ENCODE measurements at places on chromosomes 2 and 18.

- DNase-seq, result no peak
Observed at GRCh38 chr2:7891312-7891711, 790.5 kb upstream of the ID2 start.

DNA sequence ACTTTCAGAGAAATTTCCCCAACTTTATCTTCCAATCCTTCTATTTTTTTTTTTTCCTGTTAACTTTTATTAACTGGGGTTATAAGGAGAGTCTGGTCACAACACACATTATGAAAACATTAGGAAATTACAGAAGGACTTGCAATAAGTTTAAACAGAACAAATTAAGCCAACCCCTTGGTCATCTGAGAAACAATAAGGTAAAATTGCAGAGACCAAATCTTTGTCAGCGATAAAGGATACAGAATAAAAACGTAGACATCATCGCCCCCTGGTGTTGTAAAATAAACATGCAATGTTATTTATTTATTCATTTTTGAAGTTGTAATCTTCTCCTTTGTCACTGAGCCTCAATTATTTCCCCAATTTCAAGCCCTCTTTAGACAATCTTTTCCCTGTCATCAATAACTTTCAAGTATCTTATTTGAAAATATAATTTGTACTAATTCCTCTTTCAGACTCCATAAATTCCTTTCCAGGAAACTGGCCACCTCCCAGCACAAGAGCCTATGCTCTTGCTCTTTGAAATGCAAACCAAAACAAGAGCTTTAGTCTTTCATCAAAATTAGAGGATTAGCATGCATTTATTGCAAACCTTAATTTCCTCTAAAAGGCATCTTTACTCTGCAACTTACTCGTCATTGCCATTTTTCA is 19.5 kb downstream of the G6PC2 start:
- peak; percentile 75 for DNase-seq

DNA sequence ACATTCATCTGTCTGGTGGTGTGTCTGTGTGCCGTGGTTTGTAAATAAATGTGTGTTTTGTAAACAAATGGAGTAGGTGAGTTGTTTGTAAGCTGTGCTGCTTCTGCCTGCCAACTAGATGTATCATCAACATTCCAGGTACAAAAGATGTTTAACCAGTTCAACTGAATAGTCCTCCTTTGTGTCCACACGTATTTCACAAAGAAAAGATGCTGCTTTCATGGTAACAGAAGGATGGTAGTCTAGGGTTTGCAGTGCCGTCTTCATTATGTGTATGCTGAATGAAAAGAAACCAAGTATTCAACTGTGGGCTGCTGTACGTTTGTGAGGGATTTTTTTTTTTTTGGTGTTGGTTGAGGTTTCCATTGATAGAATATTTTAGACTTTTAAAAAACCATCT is 72.1 kb downstream of the CAMKMT start:
- no peak for DNase-seq

DNA sequence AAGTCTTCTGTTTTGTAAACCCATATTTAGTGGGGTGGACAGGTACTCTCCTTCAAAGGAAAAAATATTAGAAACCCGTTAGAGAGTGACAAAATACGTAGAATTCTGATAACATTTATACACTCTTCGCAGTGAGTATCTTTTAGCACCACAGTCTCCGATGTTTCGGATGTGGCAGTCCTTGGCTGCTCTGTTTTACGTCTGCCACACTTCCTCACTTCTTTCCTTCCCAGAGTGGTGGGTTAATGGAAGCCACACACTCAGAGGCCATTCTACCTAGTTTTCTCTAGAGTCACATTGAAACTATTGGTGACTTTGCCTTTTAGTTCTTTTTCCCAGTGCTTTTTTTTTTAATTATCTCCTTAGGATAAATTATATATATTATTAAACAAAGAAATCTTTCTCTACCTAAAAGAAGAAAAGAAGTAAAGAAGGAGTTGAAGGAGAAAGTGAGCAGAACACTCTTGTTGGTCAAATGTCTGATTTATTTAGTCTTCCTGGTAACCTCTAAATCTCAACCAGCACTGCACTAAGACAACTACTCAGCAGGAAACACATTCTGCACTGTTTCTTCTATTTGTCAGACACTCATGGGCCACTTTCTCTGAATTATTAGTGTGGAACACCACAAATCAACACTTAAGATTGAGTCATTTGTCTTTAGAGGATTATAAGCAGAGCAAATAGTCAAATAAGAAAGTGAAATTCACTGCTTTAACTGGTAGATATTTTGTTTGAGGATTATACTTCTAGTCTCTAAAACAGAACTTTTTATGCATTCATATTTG is 451.3 kb upstream of the TMEFF2 start:
- no peak for DNase-seq

- no peak for DNase-seq
Observed at GRCh38 chr2:45153121-45153520, 143.9 kb upstream of the SIX2 start.

DNA sequence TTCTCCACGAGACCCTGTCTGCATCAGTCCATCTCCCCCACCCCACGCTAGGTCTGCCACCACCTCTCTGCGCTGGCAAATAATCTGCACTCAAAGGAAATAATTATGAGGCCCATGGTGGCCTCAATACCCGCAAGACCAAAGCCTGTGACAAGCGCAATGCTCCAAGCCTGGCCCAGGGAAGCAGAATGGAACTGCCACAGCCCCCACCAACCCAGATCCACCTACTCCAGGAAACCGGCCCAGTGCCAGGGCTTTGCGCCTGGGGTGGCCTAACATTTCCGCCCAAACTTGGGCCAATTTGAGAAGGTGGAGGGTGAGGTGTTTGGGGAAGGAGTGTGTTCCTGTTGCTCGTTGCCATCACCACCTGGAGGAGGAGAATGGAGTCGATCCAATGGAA is 26.0 kb upstream of the ATOH8 start:
- DNase-seq, result no peak

DNA sequence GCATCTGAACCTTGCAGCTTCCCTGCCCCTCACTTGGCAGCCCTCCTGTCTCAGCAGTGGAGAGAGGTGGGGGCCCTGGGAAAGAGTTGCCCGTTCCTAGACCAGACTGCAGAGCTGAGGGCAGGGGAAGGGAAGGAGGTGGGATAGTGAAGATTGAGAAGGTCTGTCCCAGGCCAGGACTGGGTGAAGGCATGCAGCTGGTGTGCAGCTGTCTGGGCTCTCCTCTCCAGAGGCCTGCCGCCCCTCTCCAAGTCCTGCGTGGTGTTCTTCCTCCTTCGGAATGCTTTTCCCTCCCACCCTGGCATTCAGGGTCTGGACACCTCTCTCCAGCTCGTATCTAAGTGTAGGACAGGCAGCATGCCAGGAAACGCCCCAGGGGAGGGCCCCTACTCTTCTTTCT is 323.5 kb downstream of the CELF4 start:
- DNase-seq, result no peak

GRCh38 chr2:72989770-72990556 is 72.6 kb downstream of the EMX1 start:
- DNase-seq, result no peak

GRCh38 chr2:159484532-159484931 is 131.8 kb downstream of the BAZ2B start:
- no peak for DNase-seq

- no peak for DNase-seq
Observed at GRCh38 chr2:130349174-130349573, 6.5 kb downstream of the IMP4 start.

DNA sequence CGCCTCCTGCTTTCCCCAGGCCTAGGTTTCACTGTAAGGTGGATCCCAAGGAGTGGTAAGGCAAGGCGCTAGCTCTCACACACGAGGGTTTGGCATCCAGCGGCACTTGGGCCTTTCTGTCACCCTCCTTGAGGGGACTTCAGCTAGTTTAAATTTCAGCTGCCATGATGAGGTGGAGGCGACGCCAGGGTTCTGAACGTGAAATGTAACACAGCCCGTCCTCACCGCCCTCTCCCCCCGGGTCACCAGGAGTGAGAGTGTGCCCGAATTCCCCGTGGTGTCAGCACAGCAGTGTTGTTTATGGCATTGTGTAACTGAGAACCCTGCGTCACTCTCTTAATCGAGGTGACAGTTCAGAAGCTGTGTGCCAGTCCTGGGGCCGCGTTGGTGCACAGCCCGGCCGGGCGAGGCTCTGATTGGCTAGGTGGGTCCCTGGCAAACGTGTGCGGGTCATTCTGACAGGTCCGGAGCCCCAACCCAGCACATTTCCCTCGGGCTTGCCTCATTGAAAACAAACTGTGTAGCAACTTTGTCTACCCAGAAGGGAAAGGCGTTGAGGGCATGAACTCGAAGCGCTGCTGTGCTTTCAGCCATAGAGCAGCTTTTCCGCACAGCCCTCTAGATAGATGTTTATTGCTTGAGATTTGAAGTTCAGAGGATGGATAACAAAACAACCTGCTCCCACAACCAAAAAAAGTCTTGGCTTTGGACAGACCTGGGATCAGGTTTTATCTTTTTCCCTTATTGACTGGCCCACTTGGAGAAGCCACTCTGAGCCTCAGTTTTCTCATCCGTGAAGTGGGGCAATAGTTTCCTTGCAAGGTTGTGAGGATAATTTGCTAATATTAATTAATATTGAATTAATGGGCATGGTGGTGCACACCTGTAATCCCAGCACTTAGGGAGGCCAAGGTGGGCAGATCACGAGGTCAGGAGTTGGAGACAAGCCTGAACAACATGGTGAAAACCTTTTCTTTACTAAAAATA is 4.9 kb downstream of the CIDEA start:
- no peak for DNase-seq

DNA sequence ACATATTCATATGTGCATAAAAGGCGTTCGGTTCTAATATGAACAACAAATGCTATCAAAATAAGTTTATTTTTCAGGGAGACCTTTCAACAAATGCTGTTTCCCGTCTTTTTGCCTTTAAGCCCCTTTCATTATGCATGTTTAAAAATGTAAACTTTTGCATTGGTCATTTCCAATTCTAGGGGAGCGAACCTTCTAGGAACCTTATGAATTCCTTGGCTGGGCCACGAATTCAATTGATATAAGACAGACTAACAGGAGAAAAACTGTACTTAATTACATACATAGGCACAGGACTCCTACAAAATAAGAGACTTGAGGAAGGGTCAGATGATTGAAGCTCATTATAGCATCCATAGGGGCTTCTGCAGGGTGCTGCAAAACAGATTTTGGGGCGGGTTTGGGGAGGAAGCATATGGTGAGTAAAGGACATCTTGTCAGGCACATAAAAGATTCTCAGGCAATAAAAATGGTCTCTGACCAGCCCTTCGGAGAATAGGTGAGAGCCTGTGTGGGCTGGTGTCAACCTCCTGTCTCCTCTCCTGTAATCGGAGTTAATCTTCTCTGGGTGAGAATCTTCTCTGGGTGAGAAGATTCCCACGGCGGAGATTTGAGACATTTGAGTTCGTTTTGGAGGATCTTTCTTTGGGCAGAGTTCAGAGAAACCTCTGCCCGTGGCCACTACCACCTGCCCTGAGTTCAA is 1.7 kb downstream of the TNFRSF11A start:
- DNase-seq, result no peak

- DNase-seq, result no peak
Observed at GRCh38 chr18:29172756-29173067, 995.8 kb upstream of the CDH2 start.

- DNase-seq, result no peak
Observed at GRCh38 chr18:55086906-55087305, 127.6 kb upstream of the CCDC68 start.

DNA sequence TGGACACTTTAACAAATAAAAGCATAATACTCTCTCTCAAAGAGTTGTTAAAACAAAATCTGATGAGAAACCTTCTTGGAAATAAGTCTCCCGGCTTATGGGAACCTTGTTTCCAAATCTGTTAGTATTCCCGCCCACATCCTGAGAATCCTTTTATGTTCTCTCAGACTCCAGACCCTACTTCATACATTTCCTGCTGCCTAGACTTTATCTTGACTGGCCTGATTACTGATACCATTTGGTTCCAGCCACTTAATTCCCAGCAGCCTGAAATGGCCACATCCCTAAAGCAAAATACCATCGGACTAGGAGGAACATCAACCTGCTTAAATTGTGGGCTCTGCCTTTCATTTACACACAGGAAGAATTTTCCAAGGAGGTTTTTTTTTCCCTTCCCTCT is 79.1 kb upstream of the CYP1B1 start:
- no peak for DNase-seq

GRCh38 chr18:27762054-27762453 is 414.9 kb downstream of the CDH2 start:
- no peak for DNase-seq

GRCh38 chr18:24161304-24161703 is 22.4 kb downstream of the CABYR start:
- no peak for DNase-seq

DNA sequence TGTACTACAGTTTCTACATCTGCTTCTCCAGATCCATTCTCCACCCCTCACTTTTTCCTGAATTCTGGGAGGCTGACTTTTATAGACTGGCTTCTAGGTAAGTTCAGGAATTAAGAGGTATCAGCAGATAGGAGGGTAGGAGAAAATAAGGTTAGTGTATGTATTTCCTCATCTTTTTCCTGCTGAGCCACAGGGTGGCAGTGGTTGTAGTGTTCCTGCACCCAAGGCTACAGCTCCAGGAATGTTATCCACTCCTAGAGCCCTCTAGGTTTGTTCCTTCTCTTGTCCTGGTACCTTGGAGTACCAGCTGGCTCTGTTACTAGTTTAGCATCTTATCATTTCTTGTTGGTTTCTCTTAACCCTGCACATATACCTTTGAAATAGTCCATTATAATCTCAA is 40.7 kb upstream of the C2orf66 start:
- DNase-seq, result no peak

GRCh38 chr2:86308984-86309695 is 28.3 kb downstream of the REEP1 start:
- DNase-seq, result no peak

- no peak for DNase-seq
Observed at GRCh38 chr2:190413421-190413820, 5.3 kb downstream of the MFSD6 start.

DNA sequence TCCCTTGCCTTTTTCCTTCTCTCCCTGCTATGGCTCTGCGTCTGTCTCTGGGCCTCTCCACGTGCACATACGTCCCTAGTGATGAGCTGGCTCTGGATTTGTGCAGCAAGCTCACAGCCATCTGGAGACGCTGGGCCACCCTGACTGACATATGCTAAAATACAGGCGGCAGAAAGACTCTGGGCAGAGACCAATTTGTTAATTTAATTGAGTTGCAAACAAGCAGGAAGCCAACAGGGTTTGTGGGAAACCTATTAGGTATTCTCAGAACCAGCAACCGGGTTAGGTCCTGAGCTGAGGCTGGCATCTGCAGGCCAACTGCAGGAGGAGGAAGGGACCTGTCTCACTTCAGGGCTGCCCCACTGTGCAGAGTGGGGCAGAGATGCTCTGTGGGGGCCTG is 53.5 kb upstream of the SMAD2 start:
- DNase-seq, result no peak

DNA sequence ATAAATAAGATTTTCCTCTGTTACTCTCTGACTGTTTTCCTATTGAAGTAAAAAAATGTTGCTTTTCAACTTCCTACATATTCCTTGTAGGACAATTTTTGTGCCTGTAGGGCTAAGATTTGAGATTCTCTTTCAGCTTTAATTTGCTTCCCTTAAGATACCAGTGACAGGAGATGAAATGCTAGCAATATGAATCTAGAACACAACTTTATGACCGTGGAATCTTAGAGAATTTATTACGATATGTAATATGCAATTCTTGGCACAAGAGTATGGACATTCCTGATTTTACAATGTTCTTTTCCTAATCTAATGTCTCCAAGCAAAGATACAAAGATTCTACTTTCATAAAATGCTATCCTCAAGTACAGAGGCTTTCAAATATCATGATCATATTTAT is 180.9 kb downstream of the KCNE4 start:
- no peak for DNase-seq
